ENCODE measurements at places on chromosomes 12 and 14.

DNA sequence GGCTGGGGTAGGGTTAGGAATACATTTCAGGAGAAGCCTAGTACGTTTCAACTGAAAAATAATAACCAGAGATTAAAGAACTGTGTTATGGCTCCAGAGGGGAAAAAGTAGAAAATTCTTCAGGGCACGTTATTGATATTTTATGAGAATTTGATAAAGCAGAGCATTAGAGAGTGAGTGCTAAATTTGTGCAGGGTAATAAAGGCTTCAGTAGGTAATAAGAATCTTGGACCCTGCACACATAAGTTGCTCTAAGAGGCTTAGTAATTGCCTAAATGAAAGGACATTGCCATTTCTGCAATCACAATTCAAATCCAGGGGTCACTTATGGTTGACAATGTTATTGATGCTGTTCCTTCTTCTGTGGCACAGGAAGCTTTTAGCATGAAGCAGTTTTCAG lies 439.4 kb upstream of the DCN start:
- DNase-seq: no peak

DNA sequence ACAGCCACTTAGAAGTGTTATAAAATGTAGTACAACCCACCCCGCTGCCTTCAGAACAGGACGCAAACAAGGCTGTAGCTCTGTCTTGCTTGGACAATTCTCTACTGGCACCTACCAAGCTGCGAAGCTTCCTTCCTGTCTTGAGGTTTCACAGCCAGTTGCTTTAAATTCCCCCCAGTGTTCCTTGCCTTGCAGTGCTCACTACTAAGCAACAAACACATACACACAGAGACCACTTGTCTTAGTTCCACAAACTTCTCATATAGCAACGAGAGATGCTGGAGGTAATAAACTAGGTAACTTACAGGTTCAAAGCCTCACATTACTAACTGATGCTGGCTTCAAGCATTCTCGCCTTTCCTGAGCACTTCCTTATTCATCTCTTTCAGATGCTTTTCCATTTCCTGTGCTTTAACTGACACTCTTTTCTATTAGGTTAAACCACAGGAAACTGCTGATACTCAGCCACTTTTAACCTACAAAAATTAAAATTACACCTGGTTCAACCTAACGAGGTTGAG lies 91.5 kb upstream of the PTGDR start:
- no peak for DNase-seq

GRCh38 chr14:105864116-105864515 lies 337.7 kb downstream of the TMEM121 start:
- DNase-seq: no peak

GRCh38 chr14:102728501-102728900 lies 48.7 kb upstream of the TRAF3 start:
- DNase-seq: no peak

DNA sequence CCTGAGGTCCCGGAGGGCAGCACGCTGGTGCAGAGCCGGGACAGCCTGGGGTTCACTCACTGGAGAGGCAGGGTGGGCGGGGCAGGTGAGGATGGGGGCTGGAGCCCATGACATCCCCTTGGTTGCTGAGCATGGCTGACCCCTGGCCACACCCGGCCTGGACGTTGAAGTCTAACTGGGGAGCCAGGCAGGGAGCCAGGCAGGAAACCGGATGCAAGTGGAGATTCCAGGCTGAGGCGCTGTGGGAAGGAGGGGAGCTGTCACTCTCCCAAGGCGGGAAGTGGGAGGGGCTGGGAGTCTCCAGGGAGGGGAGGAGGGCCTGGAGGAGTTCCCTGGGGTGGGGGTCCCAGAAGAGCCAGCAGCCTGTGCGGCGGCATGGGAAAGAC lies 7.7 kb upstream of the INF2 start:
- peak; percentile 80 for DNase-seq

Measured in AG10803 (cell line).